ENCODE measurements at places on chromosomes 7 and 10.

- no peak for DNase-seq
Observed at GRCh38 chr7:99601656-99602310, 3.7 kb downstream of the TMEM225B start.

DNA sequence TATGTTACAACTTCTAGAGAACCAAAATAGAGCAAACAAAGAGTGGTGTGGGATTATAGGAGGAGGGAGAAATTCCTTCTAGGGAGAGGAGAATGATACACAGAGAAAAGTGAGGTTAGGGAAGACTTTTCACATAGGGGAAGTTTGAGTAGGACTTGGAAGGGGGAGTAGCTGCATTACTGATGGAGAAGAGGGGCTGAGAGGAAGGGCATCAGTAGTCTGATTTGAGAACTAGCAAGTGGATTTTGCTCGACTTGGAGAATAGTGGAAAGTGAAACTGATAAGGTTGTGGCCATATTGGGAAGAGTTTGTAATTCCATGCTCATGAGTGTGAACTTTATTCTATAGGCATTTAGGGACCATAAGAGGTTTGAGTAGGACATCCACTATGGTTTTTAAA, 6.1 kb downstream of the NRF1 start:
- no peak for DNase-seq

- no peak for DNase-seq
Observed at GRCh38 chr7:120654241-120654640, 203.7 kb downstream of the TSPAN12 start.

GRCh38 chr7:45923818-45924217, 2.7 kb upstream of the IGFBP3 start:
- no peak for DNase-seq

GRCh38 chr10:132187430-132188138, 836 bp downstream of the DPYSL4 start:
- no peak for DNase-seq

- no peak for DNase-seq
Observed at GRCh38 chr7:117871778-117872538, 1.3 kb downstream of the CTTNBP2 start.

DNA sequence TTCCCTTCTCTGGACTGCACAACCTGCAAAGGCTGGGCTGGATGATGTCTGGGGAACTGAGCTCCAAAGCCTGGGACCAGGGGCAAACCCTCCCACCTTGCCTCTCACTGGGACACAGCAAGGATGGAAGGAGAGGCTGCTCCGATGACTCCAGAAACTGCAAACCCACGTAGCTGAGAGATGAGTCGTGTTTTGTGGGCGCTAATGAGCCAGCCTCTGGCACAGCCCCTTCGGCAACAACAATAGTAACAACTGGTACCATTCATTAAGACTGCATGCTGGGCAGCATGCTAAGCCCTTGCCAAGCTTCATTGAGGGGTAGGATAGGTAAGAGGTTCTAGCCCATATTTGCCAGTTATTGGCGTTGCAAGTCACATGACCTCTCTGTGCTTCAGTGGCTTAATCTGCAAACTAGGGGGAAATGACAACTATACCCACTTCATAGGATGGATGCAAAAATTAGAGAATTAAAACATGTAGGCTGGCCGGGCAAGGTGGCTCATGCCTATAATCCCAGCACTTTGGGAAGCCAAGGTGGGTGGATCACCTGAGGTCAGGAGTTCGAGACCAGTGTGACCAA, 145.9 kb downstream of the SH3PXD2A start:
- no peak for DNase-seq

DNA sequence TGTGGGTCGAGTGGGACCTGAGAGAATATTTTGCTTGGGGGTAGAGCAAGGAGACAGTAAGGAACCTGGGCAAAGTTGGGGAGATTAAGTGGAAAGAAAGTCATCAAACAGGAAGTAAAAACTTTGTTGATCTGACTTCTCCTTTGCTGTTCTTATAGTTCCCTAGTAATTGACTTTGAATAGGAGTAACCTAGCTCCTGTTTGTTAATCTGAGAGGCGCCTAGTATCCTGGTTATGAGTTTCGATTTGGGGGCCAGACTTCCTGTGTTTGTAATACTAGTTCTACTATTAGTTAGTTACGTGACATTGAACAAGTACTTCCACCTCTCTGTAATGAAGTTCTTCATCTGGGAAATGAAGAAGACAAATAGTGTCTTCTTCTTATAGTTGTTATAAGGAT, 99.1 kb downstream of the ZNF365 start:
- no peak for DNase-seq

DNA sequence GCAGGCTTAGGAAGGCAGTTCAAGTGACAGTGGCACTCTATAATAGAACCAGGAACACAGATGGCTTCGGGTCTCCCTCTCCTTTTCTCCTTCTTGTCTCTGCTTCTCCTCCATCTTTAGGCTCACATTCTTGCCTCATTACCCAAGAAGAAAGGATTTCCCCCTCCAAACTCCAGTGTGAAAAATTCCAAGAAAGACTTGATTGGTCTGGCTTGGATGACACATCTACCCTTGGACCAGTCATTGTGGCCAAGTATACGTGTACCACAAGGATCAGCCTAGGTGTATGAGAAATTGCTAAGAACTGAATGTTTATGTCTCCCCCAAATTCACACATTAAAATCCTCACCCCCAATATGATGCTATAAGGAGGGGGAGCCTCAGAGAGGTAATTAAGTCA, 53.9 kb downstream of the PRTFDC1 start:
- no peak for DNase-seq

GRCh38 chr7:43485580-43485979, 97.3 kb upstream of the STK17A start:
- DNase-seq, result no peak

DNA sequence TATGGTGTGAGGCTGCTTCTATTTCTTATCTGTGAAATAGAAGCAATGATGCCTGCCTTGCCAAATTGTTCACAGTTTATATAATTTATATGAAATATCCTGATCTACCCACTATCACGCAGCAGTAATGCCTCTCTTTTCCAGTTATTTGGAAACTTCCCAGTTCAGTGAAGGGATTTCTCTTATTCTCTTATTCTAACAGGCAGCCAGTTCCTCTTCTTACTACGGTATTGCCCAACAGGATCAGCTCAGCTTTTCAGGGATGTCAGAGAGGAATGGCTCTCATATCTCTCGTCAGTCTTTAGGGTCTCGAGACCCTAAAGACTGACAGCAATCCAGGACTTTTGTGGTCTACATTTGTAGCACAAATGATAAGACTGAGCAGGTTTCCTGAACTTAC, 215.6 kb downstream of the CREB5 start:
- DNase-seq, result no peak

DNA sequence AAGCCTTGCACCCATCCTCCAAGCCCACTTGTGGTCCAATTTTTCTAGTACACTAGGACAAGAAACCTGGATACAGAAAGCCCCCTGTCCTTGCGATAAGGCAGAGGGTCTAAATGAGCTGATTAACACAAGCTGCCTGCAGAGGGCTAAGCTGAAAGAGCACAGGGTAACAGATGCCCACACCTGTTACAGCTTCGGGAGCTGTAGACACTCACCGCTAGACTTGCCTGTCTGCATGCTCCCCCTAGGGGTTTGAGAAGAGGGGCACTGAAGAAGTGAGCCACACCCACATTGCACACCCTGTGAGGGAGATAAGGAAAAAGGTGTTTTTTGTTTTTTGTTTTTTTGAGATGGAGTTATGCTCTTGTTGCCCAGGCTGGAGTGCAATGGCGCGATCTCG, 386.5 kb upstream of the AUTS2 start:
- peak; percentile 91 for DNase-seq

DNA sequence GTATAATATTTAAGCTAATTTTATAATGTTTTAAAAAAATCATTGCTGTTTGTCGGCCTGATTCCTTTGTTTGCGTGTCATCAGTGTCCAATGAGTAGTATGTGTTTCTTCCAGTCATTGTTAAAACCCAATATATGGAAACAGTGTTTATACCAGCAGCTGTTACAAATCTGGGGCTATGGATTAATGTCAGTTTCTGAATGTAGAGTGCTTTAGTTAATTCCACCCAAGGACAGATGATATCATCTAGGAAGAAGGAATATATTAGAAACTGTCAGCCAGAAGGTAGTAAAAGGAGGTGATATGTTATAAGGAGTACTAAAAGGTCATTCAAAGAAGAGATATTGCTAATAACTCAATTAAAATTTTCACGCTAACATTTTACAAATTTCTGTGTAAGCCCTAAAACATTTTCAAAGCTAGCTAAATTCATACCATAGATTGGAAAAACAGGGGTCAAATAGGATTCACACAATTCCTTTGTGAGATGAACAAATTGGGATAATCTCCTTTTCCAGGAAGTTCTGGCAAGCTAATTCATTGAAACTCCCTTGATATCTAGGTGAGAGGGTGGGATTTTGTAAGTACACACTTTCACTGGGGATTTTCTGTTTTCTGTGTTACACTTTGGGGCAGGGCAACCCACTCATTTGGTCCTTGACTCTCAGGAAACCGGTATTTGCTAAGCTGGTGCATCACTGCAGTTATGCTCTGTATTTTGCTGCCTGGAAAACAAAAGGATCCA, 448.8 kb downstream of the LRMDA start:
- peak; percentile 24 for DNase-seq

DNA sequence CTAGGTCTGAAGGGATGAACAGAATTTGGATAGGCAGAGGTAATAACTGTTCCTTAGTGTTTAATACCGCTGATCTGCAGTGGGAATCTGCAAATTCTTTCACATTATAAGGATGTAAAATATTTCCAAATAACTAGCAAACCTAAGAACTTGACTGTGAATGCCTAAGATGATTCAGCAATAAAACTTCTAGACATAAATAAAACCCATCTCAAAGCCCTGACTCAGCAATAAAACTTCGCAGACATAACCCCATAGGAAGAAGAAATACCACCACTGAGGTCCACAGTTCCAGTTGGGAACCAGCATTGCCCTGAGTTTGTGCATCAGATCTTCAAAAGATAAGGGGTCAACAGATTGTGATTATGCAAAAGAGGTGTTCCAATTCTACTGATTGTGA, 354.2 kb downstream of the GFRA1 start:
- DNase-seq, result no peak

- no peak for DNase-seq
Observed at GRCh38 chr7:80848841-80849240, 70.0 kb downstream of the SEMA3C start.

GRCh38 chr7:70710011-70710480, 421.9 kb upstream of the GALNT17 start:
- DNase-seq, result no peak

DNA sequence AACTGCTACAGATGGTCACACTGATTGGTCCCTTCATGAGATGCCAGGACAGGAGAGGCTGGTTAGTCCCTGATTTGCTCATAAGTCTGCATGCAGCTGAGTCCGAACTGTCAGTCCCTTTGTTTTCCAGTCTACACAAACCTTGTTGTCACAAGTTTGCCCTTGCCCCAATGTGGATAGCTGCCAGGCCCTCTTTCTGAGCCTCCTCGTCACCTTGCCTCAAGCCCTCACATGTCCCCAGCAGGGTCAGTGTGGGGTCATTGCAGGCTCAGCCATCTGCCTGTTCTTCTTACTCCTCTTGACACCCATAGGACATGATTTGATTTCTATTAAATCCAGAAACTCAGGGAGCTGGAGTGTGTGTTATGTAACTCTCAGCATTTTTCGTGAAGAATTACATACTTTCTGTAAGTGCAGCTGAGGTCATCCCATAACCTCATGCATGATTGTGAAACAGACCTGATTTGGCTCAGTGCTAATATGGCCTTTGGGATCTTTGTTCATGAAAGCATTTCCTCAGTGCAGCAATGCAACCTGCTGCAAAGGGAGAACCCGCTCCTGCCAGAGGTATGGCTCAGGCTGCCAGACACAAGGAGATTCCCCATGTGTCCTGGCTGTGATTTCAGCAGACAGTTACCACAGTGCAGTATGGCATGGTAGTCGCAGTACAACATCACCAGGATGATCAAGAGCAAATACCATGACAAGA, 70.0 kb upstream of the ZMIZ2 start:
- no peak for DNase-seq

GRCh38 chr7:80942261-80943041, 23.6 kb upstream of the SEMA3C start:
- no peak for DNase-seq

DNA sequence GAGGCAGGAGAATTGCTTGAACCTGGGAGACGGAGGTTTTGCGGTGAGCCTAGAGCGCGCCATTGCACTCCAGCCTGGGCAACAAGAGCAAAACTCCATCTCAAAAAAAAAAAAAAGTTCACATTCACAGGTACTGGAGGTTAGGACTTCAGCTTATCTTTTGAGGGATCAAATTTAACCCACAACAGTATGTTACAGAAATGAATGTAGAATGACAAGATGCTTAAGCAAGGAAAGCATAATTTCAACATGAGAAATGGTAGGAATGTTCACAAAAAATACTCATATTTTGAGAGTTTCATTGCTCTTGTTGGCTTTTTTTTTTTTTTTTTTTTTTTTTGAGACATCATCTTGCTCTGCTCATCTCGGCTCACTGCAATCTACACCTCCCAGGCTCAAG, 1.9 kb upstream of the HERC4 start:
- no peak for DNase-seq

GRCh38 chr7:22192801-22193200, 164.2 kb downstream of the RAPGEF5 start:
- no peak for DNase-seq

DNA sequence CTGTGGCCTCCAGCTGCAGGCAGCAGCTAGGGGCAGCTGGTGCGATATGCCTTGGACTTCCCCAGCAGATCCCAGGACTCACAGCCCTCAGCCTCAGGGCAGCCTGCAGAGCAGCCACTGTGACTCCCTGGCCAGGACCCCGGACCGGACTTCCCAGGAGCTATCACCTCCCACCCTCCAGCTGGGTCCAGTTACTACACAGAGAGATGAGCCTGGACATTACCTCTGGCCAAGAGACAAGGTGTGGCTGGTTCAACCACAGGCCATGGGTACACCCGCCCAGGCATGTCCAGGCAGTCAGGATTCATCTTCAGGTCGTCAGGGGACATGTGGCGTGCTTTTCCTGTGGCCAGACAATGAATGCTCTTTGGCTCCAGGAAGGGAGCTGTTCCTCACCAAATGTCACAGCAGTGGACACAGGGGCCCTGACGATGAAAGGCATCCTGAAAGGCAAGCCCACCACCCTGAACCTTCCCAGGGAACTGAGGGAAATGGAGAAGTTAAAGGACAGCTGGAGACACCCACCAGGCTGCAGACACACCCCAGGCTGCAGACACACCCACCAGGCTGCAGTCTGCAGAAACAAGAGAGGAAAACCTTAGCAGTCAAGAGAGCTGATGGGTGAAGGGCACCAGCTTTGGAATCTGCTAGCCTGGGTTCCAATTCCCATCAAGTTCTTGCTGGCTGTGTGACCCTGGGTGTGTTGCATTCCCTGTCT, 25.8 kb upstream of the NANOS1 start:
- DNase-seq, result no peak

GRCh38 chr7:128735436-128735835, 3.7 kb upstream of the CALU start:
- DNase-seq, result peak; percentile 54

DNA sequence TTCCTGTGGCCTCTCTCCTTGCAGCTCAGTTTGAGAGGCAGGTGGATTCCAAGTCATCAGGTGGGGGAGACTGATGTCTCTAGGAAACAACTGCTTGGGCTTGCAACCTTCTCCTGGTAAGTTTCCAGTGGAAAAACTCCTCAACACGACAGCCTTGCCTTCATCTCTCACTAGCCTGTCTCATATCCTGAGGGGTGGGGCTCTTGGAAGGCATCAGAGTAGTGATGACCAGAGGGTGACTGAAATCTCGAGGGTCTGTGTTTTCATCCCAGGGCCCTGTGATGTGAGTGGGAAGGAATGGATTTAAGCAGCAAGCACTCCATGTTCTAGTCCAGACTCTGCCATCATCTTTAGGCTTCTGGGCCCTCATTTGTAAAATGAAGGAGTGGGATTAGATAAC, 107.0 kb downstream of the NRP1 start:
- no peak for DNase-seq
